Naive thymus-derived CD4-positive, alpha-beta T cell (primary cell): ENCODE measurements at places on chromosomes 2 and 18.

DNA sequence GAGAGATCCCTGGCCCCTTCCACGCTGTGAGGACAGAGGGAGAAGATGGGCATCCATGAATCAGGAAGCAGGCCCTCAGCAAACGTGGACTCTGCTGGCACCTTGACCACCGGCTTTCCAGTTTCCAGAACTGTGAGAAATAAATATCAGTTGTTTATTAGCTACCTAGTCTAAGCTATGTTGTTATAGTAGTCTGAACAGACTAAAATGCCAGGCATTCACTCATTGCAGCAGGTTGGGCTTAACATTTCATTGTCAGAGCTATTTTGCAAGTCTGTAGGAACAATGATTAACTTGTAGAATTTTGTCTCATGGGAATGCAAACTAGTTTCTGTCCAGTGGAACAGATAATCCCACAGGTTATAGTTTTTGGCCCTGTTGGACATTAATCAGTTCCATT lies 24.8 kb upstream of the TBC1D8 start:
- no peak for DNase-seq

GRCh38 chr2:218858671-218859555 lies 692 bp upstream of the WNT6 start:
- DNase-seq = no peak

GRCh38 chr2:52810460-52810859 lies 957.1 kb upstream of the CHAC2 start:
- DNase-seq = no peak

- no peak for DNase-seq
Observed at GRCh38 chr2:60251247-60251646, 302.2 kb downstream of the BCL11A start.

DNA sequence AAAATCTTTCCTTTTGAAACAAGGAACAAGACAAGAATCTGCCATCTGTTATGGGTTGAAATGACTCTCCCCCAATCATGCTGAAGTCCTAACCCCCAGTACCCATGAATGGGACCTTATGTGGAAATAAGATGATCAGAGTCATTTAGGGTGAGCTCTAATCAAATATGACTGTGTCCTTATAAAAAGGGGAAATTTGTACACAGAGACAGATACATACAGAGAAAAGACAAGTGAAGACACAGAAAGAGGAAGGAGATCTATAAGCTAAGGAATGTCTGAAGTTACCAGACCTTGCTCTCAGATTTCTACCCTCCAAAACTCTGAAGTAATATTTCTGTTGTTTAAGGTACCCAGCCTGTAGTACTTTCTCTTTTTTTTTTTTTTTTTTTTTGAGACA lies 15.7 kb downstream of the TGFBRAP1 start:
- DNase-seq = no peak

DNA sequence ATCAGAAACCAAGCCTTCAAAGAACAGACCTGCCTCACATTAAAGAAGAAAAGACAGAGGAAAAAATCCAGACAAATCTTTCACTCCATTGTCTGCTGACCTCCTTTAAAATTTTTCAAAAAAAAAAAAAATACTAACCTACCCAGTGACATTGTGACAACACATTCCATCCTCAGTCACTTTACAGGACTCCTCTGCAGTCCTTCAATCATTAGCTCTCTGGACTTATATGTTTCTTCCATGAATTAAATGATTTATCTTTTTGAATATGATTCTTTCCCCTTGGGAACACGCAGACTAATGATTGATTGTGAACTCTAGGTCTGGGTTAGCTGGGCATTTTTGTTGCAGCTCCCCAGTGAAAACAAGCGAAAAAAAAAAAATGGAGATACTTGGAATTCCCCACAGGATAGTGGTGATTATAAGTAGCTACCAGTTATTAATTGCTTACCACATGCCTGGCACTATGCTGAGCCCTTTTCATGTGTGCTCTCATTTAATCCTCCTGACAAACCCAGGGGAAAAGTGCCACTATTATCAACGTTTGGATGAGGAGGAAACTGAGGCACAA lies 261.3 kb upstream of the NCKAP5 start:
- DNase-seq = no peak

DNA sequence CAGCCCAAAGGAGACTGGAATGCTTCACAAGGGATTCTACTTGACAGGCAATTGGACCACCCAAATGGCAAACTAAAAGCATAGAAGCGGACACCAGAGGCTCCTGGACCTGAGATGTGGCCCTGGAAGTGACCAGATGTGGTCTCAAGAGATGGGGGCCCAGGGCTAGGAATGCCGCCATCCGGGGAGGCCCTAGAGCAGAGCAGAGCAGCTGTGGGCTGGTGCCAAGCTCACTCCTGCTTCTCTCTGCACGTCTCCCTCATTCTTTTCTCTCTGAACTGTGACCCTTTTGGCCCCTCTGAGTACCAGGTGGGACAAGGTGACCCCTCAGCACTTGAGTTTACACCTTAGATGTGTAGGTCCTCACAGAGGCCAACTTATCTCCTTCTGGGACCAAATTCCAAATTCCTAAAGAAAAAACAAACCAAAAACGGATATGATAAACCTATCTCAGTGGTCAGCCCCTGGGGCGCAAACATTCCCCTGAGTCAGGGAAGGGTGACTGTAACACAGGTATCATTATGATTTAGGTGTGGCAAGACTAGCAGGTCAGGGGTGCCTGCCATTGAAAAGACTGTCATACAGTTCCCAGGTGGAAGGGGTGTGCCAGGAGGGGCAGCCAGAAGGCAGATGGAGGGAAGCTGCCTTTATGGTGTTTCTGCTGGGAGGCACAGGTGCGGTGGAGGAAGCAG lies 6.5 kb upstream of the IL1R2 start:
- DNase-seq = no peak

- DNase-seq = no peak
Observed at GRCh38 chr18:63570721-63571120, 16.4 kb upstream of the SERPINB13 start.

DNA sequence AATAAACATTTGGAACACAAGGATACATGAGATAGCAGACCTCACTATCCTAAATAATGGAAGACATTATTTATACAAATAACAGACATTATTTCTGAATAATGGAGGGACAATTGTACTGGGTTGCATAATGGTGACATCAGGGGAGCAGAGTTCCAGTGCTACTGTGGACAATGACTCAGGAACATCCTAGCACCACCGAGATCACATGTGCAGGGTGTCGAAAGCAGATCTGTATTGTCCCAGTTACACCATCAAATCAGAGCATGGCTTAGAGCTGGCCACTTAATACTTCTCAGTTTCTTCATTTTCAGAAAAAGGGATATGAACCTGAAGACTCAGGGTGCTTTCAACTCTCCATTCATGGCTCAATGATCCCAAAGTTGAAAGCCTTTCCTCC lies 249.1 kb upstream of the RBMS1 start:
- DNase-seq = no peak

GRCh38 chr2:24107-24506 lies 22.2 kb downstream of the FAM110C start:
- no peak for DNase-seq

GRCh38 chr2:168884975-168885374 lies 5.3 kb downstream of the SPC25 start:
- DNase-seq = no peak

DNA sequence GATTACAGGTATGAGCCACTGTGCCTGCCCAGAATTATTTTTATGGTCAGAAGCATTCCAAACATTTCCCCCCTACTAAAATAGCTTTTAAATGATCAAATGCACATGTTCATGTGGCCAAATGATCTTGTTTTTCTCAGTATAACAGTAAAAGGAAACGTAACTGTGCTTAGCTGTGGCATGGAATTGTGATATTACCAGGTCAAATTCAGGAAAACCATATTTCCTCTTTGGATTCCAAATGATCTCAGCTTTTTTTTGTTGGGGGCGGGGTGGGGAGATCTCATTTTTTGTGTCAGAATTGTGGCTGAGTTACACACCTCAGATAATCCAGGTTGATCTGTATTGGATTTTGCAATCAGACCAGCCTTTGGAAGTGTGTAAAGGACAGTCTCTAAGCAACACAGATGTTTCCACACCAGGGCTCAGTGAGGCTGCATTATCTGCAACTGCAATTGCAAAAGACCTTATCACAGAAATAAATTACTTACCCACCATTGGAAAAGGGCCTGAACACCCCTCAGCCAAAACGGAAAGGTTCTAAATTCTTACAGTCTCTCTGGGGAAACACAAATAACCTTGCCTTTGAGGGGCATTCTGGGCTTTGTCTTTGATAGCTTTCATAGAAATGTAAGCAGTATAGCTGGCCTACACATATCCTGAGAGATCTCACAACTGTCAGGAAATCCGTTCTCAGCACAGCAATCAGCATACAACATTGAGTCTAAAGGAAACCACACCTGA lies 8.4 kb downstream of the CASP10 start:
- DNase-seq = no peak

DNA sequence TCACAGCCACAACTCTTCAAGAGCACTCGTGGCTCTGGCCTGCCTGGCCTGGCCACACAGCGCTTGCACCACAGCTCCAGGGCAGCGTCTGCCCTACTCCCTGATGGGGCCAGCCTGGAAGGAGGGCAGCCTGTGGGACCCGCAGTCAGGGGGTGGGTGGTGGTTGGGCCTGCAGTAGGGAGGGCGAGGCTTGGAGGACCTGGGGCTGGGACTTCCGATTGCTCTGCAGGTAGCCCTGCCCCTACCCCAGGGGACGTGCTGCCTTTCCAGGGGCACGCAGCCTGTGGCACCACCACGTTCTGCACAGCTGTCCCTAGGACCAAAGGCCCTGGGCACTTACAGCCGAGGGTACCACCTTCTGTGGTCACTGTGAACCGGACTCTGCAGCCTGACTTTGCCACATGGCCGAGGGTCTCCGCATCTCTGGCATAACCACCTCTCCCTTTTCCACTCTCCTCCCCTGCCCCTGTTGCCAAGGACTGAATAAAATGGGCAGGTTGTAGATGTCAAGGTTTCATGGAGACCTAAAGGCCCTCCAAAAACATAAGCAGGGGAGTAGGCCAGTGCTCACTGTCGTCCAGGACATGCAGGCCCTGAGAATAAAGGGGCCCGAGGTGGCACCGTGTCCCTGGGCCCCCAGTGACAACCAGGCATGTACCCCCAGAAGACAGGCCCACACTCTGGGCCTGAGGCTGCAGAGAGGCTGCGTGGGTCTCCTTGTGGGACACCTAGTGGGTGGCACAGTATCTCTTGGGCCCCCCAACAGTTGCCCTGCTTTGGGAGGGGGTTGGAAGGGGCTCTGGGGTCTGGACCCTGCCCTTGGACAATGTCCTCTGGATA lies 87.3 kb downstream of the INHBB start:
- no peak for DNase-seq

DNA sequence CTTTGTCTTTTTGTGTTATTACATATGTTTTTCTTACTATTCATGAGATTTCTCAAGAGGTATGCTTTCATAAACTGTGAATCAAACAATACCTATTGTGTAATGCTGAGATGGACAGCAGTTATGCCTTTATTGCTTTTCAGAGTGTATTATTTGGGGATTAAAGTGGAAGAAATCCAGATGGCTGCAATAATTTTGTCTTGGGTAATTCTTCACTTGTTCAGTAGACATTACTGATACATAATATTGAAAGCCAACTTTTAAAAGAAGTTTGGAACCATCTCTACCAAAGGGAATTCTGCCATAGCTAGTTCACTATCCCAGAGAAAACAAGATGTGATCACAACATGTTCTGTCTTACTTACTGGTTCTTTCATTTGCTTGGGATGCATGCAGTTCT lies 253.4 kb upstream of the ZSWIM2 start:
- no peak for DNase-seq

GRCh38 chr18:42936289-42936688 lies 179.2 kb downstream of the RIT2 start:
- DNase-seq = no peak

DNA sequence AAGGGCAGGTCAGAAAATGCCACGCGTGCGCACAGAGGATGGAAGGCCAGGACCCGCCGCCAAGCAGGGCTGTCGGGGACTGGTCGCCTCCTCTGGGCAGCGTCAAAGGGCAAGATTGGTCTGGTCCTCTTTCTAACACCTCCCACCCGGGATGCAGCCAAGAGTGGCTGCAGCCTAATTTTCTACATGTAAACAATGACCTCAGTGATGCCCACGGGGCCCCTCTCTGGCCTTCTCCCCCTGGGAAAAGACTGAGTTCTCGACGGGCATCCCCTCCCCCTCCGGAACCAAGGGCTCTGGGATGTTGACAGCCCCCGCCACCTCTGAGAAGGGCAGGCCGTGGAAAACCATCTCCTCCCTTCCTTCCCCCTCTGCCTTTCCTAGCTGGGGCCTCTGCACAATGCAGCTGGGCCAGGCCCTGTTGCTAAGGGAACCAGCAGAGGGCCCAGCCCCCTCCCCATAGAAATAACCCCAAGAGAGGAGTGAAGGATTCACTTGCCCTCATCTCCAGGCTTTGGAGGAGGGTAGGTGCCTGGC lies 80.0 kb upstream of the ZNF532 start:
- no peak for DNase-seq

DNA sequence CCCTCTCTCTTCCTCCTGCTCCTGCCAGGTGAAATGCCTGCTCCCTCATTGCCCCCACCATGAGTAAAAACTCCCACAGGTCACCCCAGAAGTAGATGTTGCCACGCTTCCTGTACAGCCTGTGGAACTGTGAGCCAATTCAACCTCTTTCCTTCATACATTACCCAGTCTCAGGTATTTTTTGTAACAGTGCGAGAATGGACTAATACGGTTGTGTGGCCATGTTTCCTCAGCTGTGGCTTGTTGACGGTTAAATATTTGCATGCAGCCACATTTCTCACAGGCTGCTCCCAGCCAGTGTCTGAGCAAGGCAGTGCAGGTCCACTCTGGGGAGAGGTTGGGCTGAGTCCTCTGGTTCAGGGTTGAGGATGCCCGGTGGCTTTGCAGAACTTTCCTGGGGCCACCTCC lies 27.8 kb upstream of the COPS8 start:
- DNase-seq = no peak

DNA sequence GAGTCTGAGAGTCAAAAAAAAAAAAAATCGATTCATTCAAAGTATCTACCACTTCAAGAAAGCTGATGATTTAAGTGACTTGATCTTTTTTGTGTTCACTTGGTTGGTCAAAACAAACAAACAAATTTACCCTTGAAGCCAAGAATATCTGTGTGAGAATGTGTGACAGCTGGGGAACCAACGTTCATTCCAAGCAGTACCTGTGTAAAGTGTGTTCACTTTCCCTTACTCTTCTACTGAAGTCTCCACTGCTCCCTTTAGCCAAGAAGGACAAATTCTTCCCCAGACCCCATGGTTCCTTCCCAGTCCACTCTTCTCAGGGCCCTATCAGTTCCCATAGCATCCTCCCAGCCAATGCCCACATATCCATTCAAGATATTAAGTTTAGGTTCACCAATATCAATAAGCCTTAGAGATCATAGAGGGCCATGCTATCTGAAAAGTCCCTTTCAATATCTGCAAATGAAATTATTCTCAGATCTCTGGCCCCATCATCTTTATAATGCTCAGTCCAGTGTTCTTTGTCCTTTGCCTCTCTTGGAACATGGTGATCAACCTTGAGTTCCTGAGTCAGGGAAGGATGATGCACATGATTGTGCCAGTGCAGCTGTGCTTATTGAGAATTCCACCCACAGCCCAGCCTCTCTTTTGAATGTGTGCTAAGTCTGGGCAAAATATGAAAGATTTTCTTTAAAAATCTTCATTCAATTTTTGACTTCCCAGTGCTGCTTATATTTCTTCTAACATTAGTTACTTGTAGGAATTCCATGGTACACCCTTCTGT lies 82.8 kb upstream of the DTNA start:
- no peak for DNase-seq
